BJ (cell line): ENCODE measurements at places on chromosomes 7 and 10. TPM values are rescaled to one million over a fixed set of nuclear protein-coding genes. Genes with fewer than 3 reads are reported as not detected.

DNA sequence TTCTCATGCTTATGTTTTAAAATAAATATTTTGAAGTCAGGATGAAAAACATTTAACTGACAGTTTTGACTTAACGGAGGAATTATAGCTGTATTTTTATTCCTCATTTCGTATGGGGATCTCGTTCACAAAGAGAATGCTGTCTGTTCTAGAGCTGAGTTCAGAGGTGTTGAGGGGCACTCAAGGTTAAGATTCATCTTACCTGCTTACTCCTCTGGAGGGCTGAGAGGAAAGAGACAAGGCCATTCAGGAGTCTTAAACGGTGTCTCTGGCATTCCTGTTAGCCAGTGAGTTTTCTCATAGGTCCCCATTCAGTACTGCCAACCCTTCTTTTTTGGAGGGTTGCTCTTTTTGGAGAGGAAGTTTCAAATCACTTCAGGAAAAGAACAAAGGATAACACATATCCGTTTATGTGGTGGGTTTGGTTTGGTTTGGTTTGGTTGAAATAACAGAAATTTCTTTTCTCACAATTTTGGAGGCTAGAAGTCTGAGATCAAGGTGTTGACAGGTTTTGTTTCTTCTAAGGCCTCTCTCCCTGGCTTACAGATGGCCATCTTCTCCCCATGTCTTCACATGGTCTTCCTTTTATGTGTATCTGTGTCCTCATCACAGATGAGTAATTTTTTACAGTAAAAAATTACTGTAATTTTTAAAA, 23.1 kb downstream of the CALHM2 start:
- no peak for DNase-seq

GRCh38 chr7:45088821-45089340, at the start of gene NACAD:
TSS of gene NACAD (minus strand) at chr7:45088969. CDS start at chr7:45088894, 75 bp downstream.
- DNase-seq: no peak

- DNase-seq: no peak
Measured at GRCh38 chr10:72108830-72109635, 20.7 kb upstream of the SPOCK2 start.

- DNase-seq: no peak
Measured at GRCh38 chr10:48525113-48525512, 79.8 kb downstream of the ARHGAP22 start.

- no peak for DNase-seq
Measured at GRCh38 chr7:108511939-108512338, 14.0 kb downstream of the PNPLA8 start.

GRCh38 chr10:127797339-127797738, 60.4 kb downstream of the FOXI2 start:
- DNase-seq: no peak

- DNase-seq: no peak
Measured at GRCh38 chr7:142120524-142120923, 9.0 kb downstream of the MGAM2 start.

DNA sequence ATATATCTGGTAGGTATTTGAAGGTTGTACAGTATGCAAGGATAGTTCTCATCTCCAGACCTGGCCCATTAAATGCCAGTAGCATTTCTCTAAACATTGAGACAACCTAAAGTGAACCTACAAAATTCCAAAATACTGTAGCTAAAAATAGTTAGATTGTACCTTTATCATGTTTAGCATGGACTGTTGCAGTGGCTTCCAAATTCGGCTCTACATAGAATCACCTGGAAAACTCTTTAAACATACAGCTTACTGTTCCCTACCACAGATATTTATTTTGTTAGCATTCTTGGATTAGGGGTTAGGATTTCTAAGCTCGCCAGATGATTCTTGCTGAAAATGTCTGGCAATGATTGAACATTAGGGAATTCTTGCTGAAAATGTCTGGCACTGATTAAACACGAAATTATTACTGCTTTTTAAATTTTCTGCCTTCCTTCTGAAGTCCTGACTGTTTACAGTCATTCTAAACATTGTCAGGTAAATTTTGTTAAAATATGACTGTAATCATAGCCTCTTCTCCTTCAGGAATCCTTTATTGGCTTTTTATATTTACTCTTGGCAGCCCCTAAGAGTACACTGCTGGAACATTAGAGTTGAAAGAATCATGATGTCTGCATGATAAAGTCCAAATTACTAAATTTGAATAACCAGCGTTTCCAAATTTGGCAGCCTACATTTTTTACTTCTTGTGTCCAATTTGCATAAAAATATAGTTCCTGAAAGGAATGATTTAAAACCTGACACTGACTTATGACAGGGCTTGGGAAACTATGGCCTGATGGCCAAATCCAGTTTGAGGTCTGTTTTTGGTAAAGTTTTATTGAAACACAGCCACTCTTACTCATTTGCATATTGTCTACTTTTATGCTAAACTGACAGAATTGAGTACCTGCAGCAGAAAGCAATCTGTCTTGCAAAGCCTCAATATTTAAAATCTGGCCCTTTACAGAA, 40.3 kb downstream of the SHOC2 start:
- DNase-seq: no peak

The VIPR2 gene
- polyA plus RNA-seq: not detected in 2 replicates

The CALHM3 gene
- polyA plus RNA-seq: 0.09 TPM in 1 of 2 replicates, not detected in the other

The NFE2L3 gene
- 2.6 and 6.5 TPM in 2 replicates for polyA plus RNA-seq

The CTAGE8 gene
- polyA plus RNA-seq: 0.21 and 0.54 TPM in 2 replicates
